Mucosa of gallbladder (tissue), 1 donor: ENCODE measurements at places on chromosomes 1 and 21. TPM values are rescaled to one million over a fixed set of nuclear protein-coding genes. Genes with fewer than 3 reads are reported as not detected.

The KCNE1 gene
- 0.69 TPM for total RNA-seq

The FALEC gene
- 1.1 TPM for total RNA-seq

The ST6GALNAC3 gene
- 5.9 TPM for total RNA-seq

The S100A8 gene
- total RNA-seq, result 7.0 TPM

The LIN28A gene
- total RNA-seq, result 1.4 TPM

The TMOD4 gene
- 0.78 TPM for total RNA-seq

The CFAP107 gene
- not detected for total RNA-seq

The OR6K3 gene
- total RNA-seq, result not detected

The AMPD1 gene
- not detected for total RNA-seq

GRCh38 chr1:42853116-42853884 lies 6.9 kb downstream of the ZNF691 start:
- no peak for DNase-seq

DNA sequence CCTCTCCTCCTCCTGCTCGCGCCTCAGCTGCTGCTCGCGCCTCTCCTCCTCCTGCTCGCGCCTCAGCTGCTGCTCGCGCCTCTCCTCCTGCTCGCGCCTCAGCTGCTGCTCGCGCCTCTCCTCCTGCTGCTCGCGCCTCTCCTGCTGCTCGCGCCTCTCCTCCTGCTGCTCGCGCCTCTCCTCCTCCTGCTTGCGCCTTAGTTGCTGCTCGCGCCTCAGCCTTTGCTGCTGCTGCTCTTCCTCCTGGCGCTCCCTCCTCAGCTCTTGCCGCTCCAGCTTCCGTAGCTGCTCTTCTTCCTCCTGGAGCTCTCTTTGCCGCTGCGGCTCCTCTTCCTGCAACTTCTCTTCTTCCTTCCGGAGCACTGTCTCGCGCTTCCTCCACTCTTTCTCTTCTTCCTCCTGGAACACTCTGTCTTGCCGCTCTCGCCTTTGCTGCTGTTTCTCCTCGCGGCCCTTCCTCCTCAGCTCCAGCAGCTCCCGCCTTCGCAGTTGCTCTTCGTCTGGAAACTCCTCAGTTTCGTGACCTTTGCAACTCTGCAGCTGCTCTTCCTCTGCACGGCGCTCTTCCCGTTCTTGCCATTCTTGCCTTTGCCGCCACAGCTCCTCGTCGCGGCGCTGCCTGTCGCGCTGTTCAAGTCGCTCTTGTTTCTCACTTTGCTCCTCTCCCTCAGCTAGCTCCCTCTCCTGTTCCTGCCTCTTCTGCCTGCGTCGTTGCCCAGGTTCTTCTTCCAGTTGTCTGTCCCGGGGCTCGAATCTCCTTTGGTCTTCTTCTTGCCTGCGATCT lies 3.0 kb downstream of the TCHH start:
- no peak for DNase-seq

- DNase-seq, result no peak
These were observed 251.7 kb upstream of the ADGRL2 start for GRCh38 chr1:81548918-81549587.

DNA sequence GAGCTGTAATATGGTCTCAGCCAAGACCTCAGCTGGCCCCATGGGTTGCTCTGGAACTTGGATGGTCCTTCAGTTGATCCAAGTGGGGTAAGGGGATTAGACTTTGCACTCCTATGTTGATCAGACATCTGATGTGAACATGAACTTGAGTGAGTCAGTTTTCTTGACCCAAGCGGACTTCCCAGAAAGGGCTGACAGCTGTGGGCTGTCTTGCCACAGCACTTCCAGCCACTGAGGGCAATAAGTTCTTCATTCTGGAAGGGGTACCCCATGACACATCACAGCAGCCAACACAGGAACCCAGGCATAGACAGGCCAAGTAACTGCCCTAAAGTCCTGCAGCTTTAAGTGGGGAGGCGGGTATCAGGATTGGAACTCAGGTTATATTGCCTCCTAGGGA lies 93.9 kb upstream of the USP24 start:
- DNase-seq, result no peak

- no peak for DNase-seq
These were observed 173.9 kb downstream of the LTN1 start for GRCh38 chr21:28818663-28819278.

DNA sequence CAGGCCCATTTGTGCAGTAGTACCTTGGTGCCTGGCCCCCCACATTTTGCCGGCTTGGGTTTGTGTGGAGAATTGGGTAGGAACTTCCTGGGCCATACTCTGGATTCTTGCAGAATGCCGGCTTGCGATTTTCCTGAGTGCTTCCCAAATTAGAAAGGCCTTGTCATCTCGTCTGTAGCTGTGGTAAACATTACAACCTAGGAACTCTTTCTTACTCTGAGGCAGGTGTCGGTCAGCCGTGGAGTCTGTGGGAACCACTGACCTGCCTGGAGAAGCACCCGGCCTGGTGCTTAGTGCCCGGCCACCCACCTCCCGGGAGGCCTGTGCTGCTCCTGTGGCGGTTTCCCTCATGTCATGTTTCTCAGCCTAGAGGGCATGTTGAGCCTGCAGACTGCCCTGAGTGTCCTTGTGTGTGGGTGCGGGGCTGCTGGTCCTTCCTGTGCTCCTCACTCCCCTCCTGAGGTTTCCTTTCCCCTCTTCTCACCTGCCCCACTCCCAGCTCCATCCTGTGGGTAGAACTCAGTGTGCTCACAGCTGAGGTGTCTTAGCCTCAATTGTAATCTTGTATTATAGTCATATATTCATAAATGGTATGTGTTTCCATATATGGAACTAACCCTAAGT lies 64.7 kb downstream of the S100B start:
- DNase-seq, result no peak

- no peak for DNase-seq
These were observed 55.5 kb upstream of the EPS8L3 start for GRCh38 chr1:109818988-109819764.

DNA sequence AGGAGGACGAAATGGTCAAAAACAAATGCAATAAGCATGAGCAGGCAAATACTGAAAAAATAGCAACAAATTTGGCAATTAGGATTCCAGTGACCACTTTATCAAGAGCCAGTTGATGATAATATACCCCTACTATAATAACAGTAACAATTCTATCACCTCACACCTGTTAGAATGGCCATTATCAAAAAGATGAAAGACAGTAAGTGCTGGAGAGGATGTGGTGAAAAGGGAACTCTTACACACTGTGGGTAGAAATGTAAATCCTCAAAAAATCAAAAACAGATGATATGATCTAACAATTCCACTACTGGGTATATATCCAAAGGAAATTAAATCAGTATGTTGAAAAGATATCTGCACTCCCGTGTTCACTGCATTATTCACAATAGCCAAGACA lies 114.3 kb upstream of the GFI1 start:
- DNase-seq, result no peak

DNA sequence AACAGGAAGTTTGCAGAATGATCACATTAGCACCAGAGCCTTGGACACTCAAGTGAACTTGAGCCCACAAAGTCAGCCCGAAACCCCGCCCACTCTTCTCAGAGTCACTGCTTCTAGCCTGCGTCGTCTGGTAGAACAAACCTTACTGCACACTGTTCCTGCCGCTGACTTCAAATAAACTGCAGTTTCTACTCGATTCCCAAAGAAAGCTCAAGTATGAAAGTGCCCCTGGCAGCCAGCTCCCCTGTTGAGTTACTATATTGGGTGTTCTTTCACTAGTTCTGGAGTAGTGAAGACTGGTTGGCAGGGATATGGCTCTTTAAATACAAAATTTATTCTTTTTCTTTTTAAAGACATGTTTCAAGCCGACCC lies 164.7 kb downstream of the GALNT2 start:
- DNase-seq, result peak; percentile 54

- DNase-seq, result no peak
These were observed 53.7 kb upstream of the MAN1A2 start for GRCh38 chr1:117313555-117313954.

DNA sequence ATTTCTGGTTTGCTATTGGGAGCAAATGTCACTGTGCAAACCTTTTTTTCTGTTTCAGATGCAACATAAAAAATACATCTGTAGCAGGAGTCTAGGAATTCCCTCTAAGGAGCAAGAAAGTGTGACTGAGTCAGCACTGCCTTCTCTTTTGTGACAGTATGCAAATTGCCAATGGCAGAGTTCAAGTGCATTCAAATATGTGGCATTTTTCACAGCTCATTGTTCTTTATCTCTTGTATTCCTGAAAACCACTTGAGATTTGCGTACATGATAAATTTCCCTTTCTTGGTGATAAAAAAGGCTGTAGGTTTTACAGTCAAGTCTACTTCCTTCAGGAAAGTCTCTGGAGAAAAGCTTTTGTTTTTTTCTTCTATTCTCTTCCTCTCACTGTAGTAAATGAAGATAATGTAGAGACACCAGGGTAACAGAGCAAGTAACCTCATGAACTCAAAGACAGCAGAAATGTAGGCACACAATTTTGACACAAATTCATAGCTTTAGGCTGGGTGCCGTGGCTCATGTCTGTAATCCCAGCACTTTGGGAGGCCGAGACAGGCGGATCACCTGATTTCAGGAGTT lies 129.7 kb upstream of the L1TD1 start:
- DNase-seq, result no peak

- peak; percentile 76 for DNase-seq
These were observed 6.1 kb downstream of the ERRFI1 start for GRCh38 chr1:8020032-8020431.

DNA sequence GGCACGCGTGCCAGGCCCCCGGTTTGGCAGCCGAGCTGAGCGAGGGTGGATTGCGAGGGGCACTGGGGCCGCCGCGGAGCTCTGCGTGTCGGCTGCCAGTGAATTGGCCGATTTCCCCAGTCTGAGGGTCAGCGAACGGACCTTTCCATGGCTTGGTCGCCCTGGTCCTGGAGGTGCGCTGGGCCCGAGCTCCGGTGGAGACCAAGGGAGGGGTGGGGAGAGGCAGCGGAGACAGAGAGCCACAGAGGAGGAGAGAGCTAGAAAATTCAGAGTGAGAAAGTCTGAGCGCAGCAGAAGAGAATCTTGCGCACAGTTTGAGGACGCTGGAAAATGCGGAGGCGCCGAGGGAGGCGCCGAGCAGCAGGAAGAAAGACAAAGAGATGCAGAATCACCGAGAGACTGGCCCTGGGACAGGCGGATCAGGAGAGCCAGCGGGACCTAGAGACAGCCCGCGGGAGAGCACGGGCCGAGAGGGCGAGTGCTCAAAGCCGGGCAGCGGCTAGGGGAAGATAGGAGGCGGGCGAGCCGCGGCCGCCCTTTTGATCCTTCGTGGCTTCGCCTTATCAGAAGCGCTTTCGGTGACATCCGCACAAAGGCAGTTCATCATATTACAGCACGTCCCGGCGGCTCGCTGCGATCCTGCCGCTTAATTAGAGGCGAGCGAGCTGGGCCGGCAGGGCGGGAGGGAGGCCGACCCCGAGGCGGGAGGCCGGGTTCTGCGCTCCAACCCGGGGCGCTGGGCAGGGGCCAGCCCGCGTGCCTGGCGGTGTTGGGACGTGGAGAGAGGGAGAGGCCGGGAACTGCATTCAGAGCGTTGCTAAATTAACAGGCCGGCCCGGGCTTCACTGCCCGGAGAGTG lies 12.7 kb downstream of the PAX7 start:
- DNase-seq, result no peak

GRCh38 chr1:154716011-154716410 lies 108.0 kb upstream of the ADAR start:
- DNase-seq, result no peak

DNA sequence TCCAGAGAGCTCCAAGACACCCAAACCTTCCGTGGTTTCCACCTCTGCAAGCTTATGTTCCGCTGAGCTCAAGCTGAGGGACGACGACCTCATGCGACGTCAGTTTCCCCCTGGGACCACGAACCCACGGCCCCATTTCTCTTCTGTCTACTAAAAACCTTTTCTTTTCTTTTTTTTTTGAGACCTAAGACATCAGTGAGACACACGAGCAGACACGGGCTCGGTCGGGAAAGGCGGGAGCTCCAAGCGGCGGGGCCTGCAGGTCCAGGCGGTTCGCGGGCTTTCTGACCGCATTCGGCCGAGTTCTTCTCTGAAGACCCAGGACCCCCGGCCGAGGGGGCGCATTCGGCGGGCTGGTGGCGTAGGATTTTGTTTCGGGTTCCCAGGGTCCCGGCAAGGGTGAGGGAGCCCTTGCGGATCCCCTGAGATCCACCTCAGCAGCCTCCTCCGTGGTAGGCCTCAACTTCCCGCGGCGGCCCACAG lies 402 bp downstream of the C21orf58 start:
- no peak for DNase-seq

GRCh38 chr21:45999581-46000181 lies 18.1 kb downstream of the COL6A1 start:
- DNase-seq, result no peak

- DNase-seq, result no peak
These were observed 201.9 kb downstream of the CACNA1E start for GRCh38 chr1:181685211-181685610.

DNA sequence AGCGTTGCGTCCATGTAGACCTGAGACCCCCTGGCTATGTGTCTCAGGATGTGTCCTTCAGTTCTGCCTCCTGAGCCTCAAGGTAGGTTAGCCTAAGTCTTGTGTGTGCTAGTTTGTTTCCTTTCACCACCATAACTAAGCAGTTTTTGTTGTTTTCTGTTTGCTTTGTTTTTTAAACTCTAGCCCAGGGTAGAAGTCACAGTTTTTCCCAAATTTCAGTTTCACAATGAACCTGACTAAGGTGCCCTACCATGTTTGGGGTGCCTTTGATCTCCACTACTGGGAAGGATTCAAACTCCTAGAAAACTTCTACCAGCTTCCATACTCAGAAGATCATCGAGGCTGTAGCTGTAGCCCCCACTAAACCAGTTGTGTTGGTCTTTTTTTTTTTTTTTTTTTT lies 14.8 kb upstream of the SMG7 start:
- no peak for DNase-seq

GRCh38 chr1:117657031-117657430 lies 51.2 kb downstream of the TENT5C start:
- DNase-seq, result no peak

- no peak for DNase-seq
These were observed 39.7 kb downstream of the GNG12 start for GRCh38 chr1:67793562-67793961.

DNA sequence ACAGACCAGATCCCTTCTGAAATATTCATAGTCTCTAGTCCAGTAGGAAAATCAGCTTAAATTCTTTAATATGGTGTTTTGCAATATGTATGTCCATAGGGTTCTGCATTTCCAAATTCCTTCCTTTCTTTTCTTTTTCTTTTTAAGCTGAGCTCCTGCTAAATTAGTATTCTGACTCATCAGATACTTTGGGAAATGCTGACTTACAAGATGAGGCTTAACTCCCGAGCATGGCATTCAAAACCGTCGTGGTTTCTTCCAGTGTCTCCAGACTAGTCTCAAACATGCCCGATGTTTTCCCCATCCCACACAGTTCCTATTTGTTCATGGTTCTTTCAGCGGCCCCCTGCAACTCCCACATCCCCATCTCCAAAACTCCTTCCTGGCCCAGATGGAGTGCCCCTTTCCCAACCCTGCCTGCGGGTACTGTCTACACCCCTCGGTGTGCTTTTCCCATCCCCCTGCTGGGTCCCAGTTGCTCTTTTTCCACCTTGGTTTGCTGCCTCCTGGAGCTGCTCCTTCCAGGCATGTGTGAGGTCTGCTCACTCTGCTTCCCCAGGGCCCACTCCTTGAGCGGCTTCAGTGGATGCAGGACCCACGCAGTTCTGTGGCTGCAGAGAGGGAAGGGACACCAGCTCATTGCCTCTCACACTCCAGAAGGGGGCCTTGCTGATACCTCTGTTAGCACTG lies 19.5 kb upstream of the ETV3 start:
- no peak for DNase-seq
